Mesenteric fat pad (tissue), 1 donor: ENCODE measurements at places on chromosomes 6 and 20. TPM values are rescaled to one million over a fixed set of nuclear protein-coding genes. Genes with fewer than 3 reads are reported as not detected.

MARCKS gene
- 63.6 TPM for total RNA-seq

TBX18 gene
- 13.8 TPM for total RNA-seq

VWA7 gene
- 0.77 TPM for total RNA-seq

NMBR gene
- not detected for total RNA-seq
